Endothelial cell of coronary artery (primary cell): ENCODE measurements at places on chromosomes 3 and 15. TPM values are rescaled to one million over a fixed set of nuclear protein-coding genes. Genes with fewer than 3 reads are reported as not detected.

SLC28A2 gene
- total RNA-seq, result not detected in 2 replicates

LSMEM2 gene
- total RNA-seq, result not detected in 2 replicates

THBS1 gene
- 4,816 and 7,438 TPM in 2 replicates for total RNA-seq

ACKR2 gene
- 0.18 TPM in 1 of 2 replicates, not detected in the other for total RNA-seq

SPESP1 gene
- total RNA-seq, result 1.0 and 1.4 TPM in 2 replicates

GOLGA8J gene
- total RNA-seq, result 0.09 TPM in 1 of 2 replicates, not detected in the other

SPRED1 gene
- total RNA-seq, result 28.8 and 29.2 TPM in 2 replicates

LRRIQ4 gene
- total RNA-seq, result not detected in 2 replicates

ROBO2 gene
- 0.56 TPM in 1 of 2 replicates, not detected in the other for total RNA-seq

BMF gene
- total RNA-seq, result 3.0 and 4.0 TPM in 2 replicates

MUC13 gene
- total RNA-seq, result 0.18 TPM in 1 of 2 replicates, not detected in the other

FOXL2NB gene
- total RNA-seq, result 0.09 TPM in 1 of 2 replicates, not detected in the other

ZNF385D gene
- total RNA-seq, result 0.27 and 0.38 TPM in 2 replicates

EIF5A2 gene
- 4.4 and 8.2 TPM in 2 replicates for total RNA-seq

KPNA1 gene
- total RNA-seq, result 30.1 and 39.9 TPM in 2 replicates

KLF15 gene
- total RNA-seq, result 0.63 and 0.75 TPM in 2 replicates

GOLGA6L7 gene
- not detected in 2 replicates for total RNA-seq

LMAN1L gene
- not detected in 2 replicates for total RNA-seq

CFAP100 gene
- not detected in 2 replicates for total RNA-seq

EPHB3 gene
- under 0.01 TPM in 1 of 2 replicates, not detected in the other for total RNA-seq

POTEB2 gene
- total RNA-seq, result not detected in 2 replicates
